Esophagus mucosa (tissue), 1 donor: ENCODE measurements at places on chromosomes 6 and 20. TPM values are rescaled to one million over a fixed set of nuclear protein-coding genes. Genes with fewer than 3 reads are reported as not detected.

GPR6 gene
- total RNA-seq: not detected

AKAP7 gene
- 2.7 TPM for total RNA-seq

FAXC gene
- total RNA-seq: 1.6 TPM

PHACTR1 gene
- total RNA-seq: 1.6 TPM

PRPH2 gene
- total RNA-seq: 0.08 TPM

C4A gene
- total RNA-seq: 2.9 TPM

ARMC2 gene
- 2.0 TPM for total RNA-seq
